ENCODE measurements at places on chromosomes 1 and 21.
A peak's percentile ranks its signal among the peaks of the same experiment; 100 is the strongest.

DNA sequence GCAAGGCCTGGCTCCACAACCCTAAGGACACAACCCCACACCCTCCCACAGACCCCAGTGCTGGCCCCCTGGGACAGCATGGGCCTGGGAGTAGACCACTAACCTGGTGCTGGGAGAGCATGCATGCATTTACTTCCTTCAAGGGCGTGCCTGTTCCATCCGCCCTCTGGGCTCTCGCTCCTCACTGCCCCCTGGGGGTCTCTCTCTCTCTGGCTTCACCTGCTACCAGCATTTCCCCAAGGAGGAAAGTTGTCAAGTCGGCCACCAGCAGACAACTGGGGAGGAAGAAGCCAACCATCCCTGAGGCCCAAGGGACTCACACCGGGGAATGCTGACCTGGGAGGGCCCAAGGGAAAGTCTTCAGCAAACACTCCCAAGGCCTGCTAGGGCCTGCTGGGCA is 6.5 kb downstream of the LRP8 start:
- peak; percentile 58 for DNase-seq

- no peak for DNase-seq
These were observed 203.9 kb downstream of the C1orf94 start for GRCh38 chr1:34380526-34381124.

- peak; percentile 80 for DNase-seq
These were observed 48.1 kb downstream of the AHDC1 start for GRCh38 chr1:27555700-27556424.

GRCh38 chr1:93323185-93323820 is 22.4 kb upstream of the DR1 start:
- DNase-seq = no peak

DNA sequence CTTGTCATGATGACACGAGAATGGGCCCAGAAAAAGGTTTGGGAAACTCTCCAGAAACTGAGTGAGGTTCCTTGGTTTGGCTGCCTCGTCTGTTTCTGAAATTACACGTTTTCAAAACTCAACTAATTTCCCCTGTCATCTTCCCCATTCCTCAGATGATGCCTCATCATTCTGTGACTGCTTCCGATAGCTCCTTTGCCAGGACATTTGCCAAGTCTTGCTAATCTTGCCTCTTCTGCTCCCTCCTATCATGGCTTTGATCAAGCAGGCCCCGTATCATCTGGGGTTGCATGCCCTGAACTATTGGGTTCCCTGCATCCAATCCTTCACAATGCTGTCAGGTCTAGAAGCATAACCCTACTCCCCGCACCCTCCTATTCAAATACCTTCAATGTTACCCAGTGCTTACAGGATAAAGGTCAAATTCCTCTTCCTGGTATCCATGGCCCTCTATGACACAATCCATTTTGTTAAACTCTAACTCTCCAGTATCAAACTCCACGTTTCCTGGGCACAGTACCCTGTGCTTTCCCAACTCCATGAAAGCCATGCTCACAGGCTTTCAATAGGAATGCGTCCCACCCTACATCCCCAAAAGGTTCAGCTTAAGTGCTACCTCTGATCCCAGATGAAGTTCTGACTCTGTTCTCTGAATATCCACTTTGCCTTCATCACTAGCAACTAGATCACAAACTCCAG is 22.2 kb upstream of the TMEM200B start:
- DNase-seq = peak; percentile 41

GRCh38 chr1:110634455-110635311 is 28.5 kb upstream of the KCNA2 start:
- no peak for DNase-seq

DNA sequence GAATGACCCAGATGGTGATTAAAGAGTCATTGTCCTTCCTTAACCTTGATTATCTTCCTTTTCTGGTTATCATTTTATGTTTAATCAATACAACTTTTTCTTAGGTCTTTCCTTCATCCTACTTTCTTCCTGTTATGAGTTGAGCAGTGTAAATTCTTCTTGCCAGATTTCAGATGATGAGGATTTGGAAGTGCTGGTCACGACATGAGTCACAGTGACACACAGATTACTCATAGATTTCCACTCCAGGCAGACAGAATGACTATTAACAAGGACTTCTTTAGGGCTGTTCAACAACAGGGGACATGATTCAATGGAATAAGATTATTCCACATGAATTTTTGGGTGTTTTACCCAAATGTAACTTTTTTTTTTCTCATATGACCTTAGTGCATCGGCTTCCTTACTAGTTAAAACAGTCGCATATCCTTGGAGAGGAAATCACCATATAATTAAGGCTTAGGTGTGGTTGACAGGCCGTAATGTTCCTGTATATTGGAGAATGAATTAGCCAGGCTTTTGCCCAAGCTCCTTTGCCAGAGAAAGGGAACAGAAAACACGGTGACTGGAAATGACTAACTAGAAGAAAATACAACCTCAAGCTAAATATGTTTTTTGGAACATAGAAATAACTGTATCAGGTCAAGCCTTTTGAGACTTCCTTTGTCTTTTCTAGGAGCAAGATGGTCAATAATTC is 44.2 kb downstream of the PRRX1 start:
- DNase-seq = no peak

- DNase-seq = no peak
These were observed 16.2 kb downstream of the TTC39A start for GRCh38 chr1:51313961-51314777.

DNA sequence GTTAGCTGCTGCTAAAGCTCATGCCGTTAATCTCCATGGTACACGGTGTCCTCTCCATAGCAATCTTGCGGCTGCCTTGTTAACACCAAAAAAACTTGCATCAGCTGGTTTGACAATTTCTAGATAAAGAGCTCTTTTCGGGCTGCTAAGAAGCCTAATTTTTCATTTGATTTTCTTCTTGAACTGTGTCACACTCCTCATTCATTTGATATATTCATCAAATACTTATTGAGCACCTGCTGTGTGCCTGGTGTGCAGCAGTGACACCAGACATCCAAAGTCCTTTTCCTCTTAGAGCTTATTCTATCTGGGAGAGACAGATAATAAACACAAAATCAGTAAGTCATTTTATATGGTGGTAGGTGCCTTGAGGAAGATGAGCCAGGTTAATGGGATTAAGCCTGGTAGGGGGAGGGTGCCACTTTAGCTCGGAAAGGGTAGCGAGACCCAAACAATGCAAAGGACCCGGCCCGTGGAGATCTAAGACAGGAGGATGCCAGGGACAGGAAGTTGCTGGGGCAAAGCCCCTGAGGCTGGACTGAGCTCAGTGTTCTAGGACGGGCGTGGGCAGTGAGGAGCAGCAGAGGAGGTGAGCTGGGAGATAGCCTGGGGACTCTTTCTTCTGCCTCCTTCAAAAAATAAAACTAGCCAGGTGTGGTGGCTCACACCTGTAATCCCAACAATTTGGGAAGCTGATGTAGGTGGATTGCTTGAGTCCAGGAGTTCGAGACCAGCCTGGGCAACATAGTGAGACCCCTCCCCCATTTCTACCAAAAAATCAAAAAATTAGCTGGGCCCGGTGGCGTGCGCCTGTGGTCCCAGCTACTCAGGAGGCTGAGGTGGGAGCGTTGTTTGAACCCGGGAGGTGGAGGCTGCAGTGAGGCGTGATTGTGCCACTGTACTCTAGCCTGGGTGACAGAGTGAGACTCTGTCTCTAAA is 50.7 kb upstream of the LGALS8 start:
- DNase-seq = no peak

- DNase-seq = no peak
These were observed 75.7 kb downstream of the ENAH start for GRCh38 chr1:225577241-225577640.

DNA sequence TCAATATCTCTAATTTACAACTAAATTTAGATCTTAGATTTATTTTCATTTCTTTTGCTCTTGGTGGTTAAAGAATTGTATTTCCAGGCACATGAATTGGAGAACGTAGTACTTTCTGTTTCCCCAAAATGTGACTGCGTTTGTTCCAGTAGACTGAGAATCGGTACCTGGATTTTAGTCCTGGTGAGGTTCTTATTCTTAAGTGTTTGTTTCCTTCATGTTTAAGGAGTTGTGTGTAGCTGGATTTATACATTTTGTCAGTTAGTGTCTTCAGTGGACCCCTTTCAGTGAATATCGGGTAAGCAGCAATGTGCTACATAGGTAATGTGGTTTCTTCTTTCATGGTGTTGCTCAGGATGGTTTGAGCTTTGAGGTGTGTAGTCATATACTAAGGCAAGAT is 6.8 kb downstream of the MIER1 start:
- peak; percentile 15 for DNase-seq

DNA sequence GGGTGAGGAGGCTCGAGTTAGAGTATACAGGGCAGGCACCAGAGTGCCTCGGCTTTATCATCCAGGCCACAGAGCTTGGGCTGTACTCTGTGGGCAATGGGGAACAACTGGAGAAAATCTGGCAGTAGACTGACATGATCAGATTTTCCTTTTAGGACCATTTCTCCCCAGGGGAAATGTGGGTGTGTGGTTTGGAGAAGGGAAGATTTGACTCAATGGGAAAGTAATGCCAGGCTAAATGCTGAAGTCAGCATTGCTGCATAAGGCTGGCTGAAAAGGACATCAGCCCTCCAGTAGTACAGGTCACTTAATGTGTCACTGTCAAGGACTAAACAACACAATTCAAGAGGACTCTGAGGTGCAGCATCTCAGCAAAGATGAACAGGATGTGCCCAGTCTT is 5.0 kb downstream of the FYB2 start:
- no peak for DNase-seq

DNA sequence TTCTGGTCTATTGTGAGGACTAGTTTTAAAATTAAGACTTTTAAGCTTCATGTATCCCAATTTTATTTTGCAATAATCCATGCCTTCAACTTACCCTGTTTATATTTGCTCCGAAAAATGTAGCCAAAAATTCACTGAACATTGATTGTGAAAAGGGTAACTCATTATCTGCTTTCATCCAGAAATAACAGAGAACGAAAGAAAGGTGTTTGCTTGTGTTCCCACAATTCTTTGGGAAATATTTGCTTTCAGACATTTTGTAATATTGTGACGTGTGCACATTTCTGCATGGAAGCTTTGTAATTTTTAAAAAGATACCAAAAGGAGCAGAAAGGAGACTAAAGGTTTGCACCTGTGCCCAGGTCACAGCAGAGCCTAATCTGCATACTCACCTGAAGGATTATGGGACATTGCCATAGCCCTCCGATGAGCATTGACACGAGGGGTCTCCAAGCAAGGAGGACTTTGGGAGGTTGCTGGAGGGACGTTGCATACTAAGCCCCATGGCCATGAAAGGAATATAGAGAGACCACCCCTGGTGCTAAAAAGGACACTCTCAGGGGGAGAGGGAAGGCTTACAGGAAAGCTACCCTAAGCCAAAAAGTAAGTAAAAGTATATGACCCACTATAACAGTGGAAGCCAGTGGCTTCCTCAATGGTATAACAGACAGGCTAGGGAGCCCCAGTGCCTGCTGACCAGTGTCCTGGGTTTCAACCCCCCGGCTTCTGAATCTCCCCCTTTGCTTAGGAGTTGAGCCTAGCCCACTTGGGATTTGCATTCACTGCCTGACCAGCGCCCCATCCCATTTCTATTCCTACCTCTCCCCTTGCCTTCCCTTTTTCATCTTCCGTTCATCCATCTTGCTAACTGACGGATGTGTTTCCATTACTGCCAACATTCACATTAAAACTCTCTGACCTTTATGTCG is 148.6 kb upstream of the ZC3H12A start:
- DNase-seq = no peak

GRCh38 chr1:233935297-233935868 is 30.9 kb downstream of the SLC35F3 start:
- DNase-seq = no peak

GRCh38 chr21:19995253-19995652 is 1003.0 kb upstream of the NCAM2 start:
- peak; percentile 73 for DNase-seq

- DNase-seq = no peak
These were observed 9.6 kb upstream of the PEAR1 start for GRCh38 chr1:156883919-156884318.

- DNase-seq = peak; percentile 17
These were observed 32.3 kb downstream of the ERRFI1 start for GRCh38 chr1:7993593-7994479.

Data from hematopoietic multipotent progenitor cell treated with erythropoietin and hydrocortisone succinate and interleukin-3 and kit ligand, for 4 days (in vitro differentiated cells).